DMS153 (cell line): ENCODE measurements at places on chromosomes 6 and 20.

GRCh38 chr20:37251825-37252477, 9.7 kb downstream of the GHRH start:
- no peak for DNase-seq

DNA sequence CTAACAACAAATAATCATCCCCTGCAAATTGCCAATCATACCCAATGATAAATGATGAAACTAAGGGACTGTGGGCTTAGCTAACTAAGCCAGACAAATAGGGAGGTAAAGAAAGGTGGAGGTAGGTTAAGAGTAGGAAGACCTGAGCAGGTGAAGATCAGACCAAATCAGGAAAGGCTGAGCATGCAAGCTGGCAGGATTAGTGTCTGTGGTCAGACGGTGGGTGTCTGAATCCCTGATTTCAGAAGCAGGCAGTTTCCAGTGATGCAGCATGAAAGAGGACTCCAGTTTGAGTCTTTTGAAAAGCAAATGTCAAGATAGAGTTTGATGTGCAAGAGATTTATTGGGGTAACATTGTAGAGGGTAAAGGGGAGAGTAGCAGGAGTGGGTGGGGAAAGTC, 181.4 kb upstream of the MYLIP start:
- no peak for DNase-seq

DNA sequence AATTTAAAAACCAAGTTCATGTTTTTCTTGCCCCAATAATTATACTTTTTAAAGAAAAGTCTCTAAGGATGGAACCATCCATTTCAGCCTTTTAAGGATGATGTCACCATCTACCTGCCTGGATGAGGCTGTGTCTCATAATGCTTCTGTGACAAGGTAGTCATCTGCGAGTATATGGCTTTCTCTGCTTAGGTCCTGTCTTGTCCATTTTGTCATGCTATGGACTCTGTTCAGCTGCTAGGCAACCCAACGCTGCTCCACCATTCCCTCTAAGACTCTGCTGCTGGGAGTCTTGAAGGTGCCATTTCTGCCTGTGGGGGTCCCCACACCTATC, 459.8 kb upstream of the RUNX2 start:
- DNase-seq = no peak

GRCh38 chr20:842547-842940, 9.0 kb downstream of the FAM110A start:
- DNase-seq = no peak

GRCh38 chr6:157110607-157111006, 212.7 kb downstream of the TMEM242 start:
- DNase-seq = no peak

DNA sequence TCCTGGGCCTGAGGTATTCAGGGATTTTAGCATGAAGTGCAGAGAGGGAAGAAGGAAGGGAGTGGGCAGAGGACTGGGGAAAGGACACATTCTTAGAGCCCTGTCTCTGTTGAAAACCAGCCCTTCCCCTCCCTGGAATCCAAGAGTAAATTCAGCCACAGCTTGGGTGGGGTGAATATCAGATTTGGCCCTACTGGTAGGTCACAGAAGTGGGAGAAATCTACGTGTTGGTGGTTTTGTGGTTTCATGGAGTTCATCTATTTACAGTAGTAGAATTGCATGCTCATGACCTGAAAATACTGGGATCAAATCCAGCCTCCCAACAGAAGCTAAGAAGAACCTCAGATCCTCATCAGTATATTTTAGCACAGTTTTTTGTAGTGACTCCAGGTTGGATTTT, 404.4 kb downstream of the BMP2 start:
- DNase-seq = no peak

DNA sequence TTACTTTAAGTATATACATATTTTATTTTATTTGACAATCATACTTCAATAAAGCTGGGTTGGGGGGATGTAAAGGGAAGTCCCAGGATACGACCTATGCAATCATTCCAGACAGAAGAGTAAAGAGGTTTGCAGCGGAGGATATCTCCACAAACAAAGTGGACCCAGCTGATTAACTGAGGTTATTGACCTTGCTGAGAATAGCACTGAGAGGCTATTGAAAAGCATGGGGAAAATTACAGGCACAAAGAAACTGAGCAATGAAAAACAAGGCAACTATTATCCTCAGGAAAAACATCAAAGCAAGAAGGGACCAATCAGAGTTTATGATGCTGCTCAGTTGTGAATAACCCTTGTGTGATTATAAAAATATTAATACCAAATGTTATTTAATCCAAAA, 32.6 kb downstream of the SERPINB1 start:
- DNase-seq = no peak

DNA sequence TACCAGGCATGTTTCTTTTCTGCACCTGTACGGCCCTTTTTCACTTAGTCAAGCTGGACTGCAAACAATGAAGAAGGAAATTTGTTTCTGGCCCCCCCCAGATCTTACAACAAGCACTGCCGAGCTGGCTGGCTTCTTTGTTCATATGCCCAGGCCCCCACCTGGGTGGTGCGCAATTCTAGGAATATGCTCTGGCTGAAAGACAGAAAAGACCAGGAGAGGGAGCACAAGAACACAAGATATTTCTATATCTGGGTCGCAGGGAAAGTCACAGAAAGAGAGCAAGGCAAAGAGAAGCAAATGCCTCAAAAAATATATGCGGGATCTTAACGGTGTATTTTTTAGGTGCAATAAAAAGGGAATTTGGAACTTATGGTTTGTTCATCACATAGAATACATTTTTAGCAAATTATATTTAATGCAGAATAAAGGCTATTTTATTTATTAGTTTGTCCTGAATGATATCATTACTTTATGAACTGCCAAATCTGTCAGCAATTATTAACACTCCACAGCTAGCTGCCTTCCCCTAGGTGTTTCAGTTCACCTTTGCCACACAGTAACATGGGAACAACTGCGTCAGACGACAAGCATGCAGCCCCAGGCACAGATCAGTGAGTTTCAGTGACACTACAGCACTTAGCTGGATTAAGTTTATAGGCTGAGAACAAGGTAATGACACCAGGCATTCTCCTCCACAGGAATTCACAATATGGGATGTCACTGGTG, 76.5 kb downstream of the GJA10 start:
- DNase-seq = peak; percentile 59

DNA sequence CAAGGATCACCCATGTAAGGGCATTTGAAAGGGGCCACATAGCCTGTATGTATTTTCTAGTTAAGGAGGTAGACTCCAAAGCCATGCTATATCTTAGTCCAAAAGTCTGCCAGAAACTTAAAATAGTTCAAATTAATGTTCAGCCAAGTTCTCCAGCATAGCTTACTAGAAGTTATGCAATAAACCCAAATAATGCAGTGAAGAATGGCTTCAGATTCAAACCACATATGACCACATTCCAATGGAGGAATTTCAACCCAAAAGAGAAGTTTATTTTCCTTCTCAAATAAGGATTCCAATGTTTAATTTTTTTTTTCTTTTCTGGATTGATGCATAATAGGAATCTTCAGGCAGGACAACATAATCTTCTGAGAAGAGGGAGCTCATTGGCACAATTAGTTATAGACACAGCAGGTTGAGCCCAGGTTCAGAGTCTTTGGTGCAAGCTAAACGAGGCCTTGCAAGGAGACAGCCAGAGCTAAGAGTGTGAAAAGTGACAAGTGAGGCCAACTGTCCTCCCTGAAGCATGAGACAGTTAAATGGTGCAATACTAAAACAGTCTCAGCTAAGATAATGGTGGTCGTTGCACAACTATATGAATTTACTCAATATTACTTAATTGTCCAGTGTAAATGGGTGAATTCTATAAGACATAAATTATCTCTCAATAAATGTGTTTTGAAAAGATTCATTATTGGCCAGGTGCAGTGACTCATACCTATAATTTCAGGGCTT, 598.8 kb upstream of the CDH4 start:
- no peak for DNase-seq

DNA sequence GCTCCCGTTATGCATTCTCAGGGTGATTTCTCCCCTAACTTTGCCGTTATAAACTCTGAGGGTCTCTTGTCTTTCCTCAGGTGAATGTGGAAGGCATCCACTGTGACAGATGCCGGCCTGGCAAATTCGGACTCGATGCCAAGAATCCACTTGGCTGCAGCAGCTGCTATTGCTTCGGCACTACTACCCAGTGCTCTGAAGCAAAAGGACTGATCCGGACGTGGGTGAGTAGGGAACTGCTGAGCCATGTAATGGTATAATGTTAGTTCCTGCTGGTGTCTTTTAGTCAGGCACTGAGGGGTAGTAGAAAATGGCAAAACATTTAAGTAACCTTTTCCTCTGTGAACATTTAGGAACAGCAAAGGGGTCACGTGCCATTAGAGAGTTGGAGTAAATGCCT, 395.4 kb downstream of the ARHGAP18 start:
- no peak for DNase-seq

DNA sequence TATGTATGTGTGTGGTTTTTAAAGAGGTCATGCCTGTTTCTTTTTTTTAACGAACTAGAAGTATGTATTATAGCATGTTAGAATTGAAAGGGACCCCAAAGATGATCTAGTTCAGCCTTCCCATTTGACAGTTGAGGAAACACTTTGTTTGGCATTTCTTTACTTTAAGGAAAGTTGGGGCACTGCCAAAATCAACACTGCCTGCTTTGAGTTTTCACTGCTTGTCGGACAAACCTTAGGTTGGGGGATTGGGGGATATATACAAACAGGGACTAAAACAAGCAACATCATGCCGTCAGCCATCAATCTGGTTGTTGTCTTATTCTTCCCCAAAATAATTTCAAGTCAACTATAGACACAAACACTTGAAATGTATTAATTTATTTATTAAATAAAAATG, 14.1 kb upstream of the CALHM6 start:
- no peak for DNase-seq

DNA sequence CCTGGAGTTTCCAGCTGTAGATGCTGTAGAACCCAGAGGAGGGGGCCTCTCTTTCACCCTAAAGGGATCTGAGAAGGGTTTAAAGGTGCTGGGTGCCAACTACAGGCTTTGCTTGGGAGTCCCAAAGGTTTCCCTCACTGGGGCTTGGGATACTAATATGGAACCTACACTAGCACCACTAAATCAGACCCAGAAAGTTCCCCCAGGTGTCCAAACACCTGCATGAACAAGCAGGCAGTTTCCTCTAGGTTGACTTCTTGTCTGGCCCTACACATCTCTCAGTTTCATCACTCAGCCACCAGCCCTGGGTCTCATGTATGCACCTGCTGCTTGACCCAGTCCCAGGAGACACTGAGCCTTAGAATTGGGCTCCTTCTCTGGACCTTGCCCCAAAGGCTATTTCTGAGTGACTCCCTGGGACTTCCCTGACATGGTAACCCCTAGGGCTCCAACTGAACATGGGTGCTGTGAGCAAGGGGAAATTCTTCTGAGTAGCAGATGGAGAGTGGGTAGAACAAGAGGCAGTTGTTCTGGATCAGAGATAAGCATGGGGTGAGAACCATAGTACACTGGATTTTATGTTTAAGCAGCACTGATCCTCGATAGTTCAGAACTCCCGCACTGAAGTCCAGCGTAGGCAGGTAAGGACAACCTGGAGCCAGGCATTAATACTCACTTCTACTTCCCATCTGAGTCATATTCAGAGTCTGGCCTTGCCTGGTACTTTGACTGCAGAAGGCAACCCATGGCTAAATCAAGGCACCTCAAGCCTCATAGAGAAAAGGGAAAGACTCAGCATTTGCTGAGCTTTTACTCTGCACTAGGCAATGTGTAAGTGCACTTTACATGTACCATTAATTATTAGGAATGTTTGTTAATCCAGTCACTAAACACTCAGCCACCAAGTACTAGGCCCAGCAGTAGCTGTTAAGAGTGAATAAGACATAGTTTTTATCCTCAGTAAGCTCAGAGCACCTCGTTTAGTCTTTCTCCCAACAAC, 16.8 kb downstream of the BCL2L1 start:
- no peak for DNase-seq

DNA sequence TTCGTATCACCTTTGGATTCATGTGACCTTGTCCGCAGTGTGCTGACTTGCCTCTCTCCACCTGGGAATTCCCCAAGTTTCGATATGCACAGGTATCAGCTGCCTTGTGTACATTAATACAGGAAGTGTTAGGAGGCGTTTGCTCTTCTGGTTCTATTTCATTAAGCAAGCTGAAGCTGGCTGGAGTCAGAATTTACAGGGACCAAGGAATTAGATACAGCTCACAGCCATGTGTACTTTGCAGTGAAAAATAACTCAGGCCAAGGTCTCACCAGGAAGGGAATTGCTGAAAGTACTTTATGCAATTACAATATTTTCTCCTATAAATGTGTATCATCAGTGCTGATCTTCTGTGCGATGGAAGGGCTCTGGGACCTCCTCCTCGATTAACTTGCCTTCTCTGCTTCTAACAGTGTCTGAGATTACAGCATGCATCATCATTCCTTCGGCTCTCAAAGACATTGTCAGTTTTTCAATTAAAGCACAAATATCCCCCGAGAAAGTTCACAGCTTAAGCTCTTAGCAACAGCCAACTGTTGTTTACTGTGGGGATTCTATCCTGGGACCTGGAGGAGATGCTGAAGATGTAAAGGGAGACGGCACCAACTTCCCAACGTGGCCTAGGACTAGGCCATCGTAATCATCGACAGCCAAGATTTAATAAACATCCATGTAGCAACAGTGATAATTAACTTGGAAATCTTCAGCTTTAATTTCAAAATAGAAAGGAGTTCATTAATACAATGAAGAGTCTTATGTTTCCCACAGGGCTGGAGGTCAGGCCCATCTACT, 13.8 kb upstream of the TIAM2 start:
- no peak for DNase-seq

GRCh38 chr6:7150381-7151064, 42.8 kb downstream of the RREB1 start:
- DNase-seq = peak; percentile 57

DNA sequence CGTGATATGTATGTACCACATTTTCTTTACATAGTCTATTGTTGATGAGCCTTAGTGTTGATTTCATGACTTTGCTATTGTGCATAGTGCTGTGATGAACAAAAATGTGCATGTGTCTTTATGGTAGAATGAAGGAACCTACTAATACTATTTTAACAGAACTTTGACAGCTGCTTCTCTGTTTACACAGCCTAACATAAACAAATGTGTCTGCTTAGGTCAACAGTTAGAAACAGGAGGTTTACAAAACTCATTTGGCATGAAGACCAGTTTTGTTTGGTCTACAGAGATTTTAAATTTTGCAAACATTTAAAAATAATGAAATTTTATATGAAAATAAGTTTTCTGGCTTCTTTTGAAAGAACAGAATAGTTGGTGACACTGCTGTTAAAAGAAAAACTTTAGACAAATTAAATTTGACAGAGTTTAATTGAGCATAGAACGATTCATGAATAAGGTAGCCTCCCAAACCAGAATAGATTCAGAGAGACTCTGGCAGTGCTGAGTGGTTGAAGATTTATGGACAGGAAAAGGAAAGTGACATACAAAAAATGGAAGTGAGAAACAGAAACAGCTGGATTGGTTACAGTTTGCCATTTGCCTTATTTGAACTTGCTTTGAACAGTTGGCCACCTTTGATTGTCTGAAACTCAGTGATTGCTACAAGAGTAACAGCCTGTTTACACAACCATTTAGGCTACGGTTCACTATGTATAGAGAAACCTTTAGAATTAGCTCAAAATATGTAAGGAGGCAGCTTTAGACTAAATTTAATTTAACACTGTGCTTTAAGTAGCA, 715.8 kb upstream of the HS3ST5 start:
- DNase-seq = peak; percentile 91

GRCh38 chr6:12675931-12676330, 40.6 kb upstream of the PHACTR1 start:
- no peak for DNase-seq
